ENCODE measurements at places on chromosomes 13 and 19.

DNA sequence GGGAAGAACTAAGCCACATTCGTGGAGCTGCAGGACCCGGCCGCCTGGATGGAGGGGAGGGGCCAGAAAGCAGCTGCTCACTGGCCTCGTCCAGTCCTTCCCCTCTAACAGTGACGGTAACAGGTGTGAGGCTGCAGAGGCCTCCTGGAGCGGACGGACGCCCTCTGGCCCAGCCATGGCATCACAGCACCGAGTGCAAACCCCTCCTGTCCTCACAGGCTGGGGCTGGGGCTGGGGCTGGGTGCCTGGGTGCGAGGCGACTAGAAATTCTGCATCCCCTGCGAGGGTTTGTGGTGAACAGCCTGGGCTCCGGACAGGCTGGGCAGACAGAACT is 3.6 kb downstream of the MICOS13 start:
- DNase-seq: no peak

DNA sequence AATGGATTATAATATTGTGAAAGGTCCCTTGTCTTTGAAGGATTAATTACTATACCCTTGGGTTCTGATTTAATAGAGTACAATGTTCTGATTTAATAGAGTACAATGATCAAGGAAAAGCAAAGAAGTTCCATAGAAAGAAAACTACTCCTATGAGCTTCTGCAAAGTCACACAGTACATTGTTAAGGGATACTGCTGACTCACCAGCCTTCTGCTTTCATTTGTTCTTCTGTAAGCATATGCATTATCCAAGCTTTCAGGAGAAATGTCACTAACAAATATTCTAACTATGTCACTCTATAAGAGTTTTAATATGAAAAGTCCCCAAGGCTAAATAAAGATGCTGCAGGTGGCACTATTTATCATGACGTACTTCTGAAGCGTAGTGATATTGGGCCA is 396.7 kb downstream of the RFC3 start:
- DNase-seq: no peak

DNA sequence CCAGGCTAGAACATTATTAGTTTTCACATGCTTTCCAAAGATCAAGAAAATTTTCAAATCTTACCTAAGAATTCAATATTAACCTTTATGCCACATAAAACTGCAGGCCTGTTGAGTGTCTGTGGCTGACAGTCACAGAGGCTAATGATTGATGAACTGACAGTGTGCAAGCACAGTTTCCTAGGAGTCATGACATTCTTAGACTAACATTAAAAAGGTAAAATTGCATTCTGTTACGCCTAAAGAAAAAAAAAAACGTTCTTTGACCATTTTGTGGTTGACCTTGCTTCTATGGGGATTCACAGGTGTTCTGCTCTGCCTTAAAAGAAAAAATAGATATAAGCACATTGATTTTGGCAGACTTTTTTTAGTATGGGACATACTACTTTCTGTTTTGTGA is 1776.2 kb downstream of the PCDH9 start:
- DNase-seq: no peak

GRCh38 chr13:76825430-76825829 is 60.8 kb downstream of the KCTD12 start:
- DNase-seq: no peak

DNA sequence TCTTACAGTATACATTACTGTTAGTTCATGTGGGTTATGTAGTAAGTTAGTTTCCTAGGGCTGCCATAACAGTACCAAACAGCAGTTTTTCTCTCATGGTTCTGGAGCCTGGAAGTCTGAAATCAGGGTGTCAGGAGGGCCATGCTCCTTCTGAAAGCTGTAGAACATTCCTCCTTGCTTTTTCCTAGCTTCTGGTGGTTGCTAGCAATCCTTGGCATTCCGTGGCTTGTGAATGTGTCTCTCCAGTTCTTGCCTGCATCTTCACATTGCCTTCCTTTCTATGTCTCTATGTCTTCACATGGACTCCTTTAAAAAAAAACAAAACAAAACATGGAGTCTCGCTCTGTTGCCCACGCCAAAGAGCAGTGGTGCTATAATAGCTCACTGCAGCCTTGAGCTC is 95.4 kb downstream of the WDFY2 start:
- DNase-seq: no peak

DNA sequence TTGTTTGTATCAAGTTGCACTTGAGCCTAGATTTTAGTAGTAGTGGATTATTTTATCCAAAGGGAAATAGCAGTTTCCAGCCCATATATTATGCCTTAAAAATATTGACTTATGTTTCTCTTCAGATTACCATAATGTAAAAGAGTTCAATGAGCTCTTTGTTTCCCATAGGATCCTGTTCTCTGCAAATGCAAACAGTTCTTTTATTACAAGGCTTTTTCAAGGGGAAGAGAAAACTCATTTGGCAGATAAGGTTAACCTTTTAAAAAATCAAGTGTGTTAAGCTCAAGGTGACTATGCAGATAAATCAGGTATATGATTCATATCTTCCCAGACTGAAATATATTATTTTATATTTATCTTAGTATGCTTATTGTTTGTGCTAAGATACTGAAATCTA is 961.2 kb upstream of the SPRY2 start:
- no peak for DNase-seq

- no peak for DNase-seq
Observed at GRCh38 chr19:11563532-11563931, 4.5 kb upstream of the ELOF1 start.

GRCh38 chr19:1882786-1883692 is 2.3 kb downstream of the ABHD17A start:
- no peak for DNase-seq

GRCh38 chr19:28297036-28297435 is 915.9 kb downstream of the UQCRFS1 start:
- no peak for DNase-seq

- no peak for DNase-seq
Observed at GRCh38 chr13:95153647-95154412, 147.4 kb downstream of the ABCC4 start.

- DNase-seq: no peak
Observed at GRCh38 chr13:112792511-112792910, 102.7 kb downstream of the ATP11A start.

DNA sequence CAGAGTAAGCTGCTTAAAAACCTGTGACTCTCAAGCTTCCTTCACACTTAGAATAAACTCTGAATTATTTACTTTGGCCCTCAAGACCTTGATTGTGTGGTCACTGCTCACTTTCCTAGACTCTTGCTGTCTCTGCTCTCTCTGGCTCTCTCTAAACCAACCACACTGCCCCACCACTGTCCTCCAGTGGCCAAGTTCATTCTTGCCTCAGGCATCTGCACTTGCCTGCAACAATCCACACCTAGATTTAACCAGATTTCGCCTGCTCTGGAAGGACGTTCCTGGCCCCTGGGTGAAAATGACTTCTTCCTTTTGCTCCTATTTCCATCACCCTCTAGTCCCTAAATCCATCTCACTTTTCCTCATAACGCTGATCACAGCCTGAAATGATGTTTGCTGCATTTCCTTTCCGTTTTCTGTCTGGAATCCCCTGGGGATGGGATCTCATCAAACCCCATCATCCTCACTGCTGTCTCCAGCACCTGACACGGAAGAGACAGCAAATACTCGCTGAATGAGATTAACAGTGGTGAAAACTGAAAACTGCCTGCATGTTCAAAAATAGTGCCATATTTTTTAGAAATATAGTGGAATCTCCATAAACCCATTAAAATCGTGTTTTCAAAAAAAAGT is 232.6 kb downstream of the UQCRFS1 start:
- DNase-seq: no peak

GRCh38 chr19:12293777-12294248 is 870 bp downstream of the ZNF44 start:
- peak; percentile 32 for DNase-seq

DNA sequence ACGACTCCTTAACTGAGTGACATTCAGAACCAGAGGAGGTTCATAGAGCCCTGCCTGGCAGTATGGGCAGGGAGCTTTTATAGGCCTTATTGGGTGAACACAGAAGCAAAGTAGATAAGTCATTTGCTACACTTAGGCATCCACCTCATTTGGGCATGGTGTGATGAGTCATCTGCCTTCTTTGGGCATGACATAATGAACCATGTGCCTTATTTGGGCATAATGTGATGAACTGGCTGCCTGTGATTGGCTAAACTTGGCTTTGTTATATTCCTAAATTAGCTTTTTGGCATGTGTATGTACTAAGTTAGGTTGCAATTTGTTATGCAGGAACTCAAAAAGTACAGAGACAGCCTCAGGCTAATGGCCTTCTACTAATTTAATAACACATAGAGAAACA is 2210.2 kb upstream of the PCDH20 start:
- no peak for DNase-seq

- no peak for DNase-seq
Observed at GRCh38 chr19:33417751-33418150, 44.2 kb downstream of the CEBPG start.

DNA sequence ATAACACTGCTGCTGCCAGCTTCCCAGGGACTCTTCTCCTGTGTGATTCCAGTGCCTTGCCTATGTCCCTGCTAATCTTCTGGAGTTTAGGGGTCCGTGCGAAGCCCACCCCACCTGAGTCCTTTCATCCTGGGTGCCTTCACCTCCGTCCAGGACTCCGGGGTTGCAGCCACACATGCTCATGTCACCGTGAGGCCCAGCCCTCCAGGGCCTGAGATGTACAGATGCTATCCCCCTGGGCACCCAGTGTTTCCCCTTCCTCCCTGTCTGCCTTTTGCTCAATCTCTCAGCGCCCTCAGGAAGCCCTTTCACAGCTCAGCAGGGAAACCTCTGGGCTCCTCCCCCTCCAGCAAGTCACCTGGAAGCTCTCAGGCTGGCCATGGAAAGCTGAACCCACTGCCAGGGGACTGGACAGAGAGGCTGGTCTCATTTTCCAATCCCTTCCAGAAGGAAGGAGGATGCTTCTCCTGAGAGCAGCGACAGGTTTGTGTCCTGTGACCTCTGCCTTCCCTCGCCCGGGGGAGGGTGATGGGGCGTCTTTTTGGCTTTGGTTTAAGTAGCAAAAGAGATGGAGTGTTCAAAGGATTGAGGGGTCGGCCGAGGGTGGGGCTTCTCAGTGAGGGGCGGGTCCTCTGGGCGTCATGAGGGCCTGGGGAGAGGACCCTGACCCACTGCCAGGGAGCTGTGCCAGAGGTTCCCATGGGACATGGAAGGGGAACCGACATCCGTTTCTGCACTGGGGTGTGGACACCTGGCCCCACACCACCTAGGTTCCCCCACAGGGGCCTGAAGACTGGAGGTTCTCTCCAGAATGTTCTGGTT is 30.8 kb upstream of the TFDP1 start:
- DNase-seq: no peak

GRCh38 chr19:52600639-52601024 is 30.5 kb downstream of the ZNF701 start:
- DNase-seq: no peak

DNA sequence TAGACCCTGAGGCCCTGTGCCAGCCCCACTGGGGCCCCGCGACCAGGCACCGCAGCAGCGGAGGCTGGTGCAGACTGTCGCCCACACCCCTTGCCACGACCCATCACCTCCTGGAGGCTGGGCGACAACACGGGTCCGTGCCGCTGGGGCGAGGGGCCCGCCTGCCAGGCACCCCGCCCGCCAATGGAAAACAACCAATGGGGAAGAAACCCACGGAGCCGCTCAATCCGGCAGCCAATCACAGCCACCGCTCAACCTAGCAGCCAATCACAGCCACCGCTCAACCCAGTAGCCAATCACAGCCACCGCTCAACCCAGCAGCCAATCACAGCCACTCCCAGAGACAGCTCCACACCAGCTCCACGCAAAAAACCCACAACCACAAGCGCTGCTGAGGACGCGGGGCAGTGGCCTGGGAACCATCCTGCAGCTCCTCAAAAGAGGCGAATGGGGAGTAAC is 29.7 kb downstream of the GPX4 start:
- DNase-seq: peak; percentile 79

GRCh38 chr19:1811472-1811894 is 593 bp downstream of the ATP8B3 start:
- peak; percentile 38 for DNase-seq

DNA sequence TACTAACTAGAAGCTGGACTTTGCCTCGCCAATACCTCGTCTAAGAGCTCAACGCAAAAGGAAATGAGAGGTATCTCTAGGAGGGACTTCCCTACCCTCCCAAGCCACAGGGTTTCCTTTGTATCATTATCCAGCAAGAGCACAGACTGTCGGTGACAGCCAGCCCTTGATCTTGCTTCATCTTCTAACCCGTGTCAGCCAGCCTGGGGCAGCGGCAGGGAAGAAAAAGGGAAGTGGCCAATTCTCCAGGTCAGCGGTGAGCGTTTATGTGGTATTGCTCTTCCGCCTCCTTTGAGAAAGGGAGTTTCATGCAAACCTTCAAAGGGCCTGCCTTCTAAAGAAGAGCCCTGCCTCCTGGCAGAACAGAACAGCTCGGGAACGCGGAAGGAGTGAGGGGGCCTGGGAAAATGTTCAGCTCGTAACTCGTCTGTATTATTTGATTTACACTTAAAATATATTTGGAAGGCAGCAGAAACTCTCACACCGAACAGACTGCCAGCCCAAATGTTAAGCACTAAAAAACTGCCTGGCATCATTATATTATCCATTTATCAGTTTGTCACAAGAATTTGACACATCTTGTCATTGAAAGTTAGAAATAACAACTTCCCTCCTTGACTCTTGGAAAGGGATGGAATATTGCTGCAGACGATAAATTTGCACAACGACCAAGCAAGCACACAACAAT is 41.8 kb downstream of the EFNB2 start:
- DNase-seq: no peak

DNA sequence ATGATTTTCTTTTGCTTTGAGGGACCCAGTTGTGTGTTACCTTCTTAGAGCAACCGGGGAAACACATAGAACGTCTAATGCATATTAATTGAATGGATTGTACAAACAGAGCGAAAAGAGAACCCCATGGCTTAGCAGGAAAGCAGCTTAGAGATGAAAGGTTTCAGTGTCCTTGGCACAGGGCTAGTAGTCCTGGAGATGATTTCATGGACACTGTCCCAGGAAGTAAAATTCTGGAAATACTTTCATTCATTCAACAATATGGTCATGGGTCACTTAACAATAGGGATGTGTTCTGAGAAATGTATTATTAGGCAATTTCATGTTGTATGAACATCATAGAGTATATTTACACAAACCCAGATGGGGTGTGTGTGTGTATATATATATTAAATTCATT is 9.7 kb upstream of the FUT2 start:
- DNase-seq: no peak

DNA sequence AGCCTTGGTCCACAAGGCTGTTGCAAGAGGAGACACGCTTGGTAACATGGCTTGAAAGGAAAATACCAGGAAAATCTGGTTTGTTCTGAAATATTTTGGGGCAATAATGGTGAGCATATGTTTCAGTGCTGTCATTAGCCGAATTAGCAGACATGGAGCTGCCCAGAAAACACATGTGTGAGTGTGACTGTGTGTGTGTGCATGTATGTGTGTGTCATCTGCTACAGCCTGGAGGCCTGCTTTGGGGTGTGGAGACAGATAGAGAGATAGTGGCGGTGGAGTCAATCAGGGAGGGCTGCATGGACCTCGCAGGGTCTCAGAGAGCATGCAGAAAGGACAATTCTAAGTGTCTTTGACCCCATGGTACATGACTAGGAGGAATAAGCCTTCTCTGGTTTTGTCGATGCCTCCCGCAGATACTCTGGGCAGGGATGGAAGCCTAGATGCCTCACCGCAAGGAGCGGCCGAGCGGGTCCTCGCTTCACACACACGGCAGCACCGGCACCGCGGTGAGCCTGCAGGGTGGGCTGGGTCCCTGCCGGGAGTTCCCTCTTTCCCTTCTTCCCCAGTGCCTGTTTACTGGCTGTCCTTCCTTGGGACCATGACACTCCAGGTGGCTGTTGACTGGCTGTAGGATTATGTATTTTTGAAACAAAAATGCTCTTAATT is 3.5 kb downstream of the KCTD15 start:
- no peak for DNase-seq

GRCh38 chr19:38759590-38760003 is 13.7 kb downstream of the LGALS7 start:
- no peak for DNase-seq

Data from stimulated activated CD4-positive, alpha-beta T cell treated with anti-CD3 and anti-CD28 coated beads, Interleukin-12 subunit alpha, Interleukin-12 subunit beta, amount 100 ng/mL, for 48 hours (primary cell).